Smooth muscle cell of bladder (primary cell): ENCODE measurements at places on chromosomes 7 and 10. TPM values are rescaled to one million over a fixed set of nuclear protein-coding genes. Genes with fewer than 3 reads are reported as not detected.

BEND7 gene
- total RNA-seq = 5.0 and 5.1 TPM in 2 replicates

AEBP1 gene
- 15.5 and 53.1 TPM in 2 replicates for total RNA-seq

MKI67 gene
- total RNA-seq = 0.74 and 1.6 TPM in 2 replicates

ATG9B gene
- 0.37 TPM in 1 of 2 replicates, not detected in the other for total RNA-seq

GPC2 gene
- 0.85 and 1.1 TPM in 2 replicates for total RNA-seq

PTPRN2 gene
- 0.71 and 0.74 TPM in 2 replicates for total RNA-seq

CALHM1 gene
- total RNA-seq = not detected in 2 replicates

FRMPD2 gene
- total RNA-seq = under 0.01 TPM in 1 of 2 replicates, not detected in the other

ZNF853 gene
- 0.57 and 1.8 TPM in 2 replicates for total RNA-seq

RARRES2 gene
- 46.9 and 66.8 TPM in 2 replicates for total RNA-seq

YAE1 gene
- total RNA-seq = 34.8 and 36.7 TPM in 2 replicates

HOXA4 gene
- 0.14 and 0.28 TPM in 2 replicates for total RNA-seq

CPA4 gene
- 25.9 and 83.2 TPM in 2 replicates for total RNA-seq

MAPK8 gene
- total RNA-seq = 28.6 and 31.1 TPM in 2 replicates

SNCG gene
- 16.5 and 23.8 TPM in 2 replicates for total RNA-seq

CACNA2D1 gene
- total RNA-seq = 90.3 and 108 TPM in 2 replicates

NKX1-2 gene
- not detected in 2 replicates for total RNA-seq

UCN3 gene
- not detected in 2 replicates for total RNA-seq

SLC18A3 gene
- total RNA-seq = not detected in 2 replicates

PHKG1 gene
- total RNA-seq = 0.43 and 0.55 TPM in 2 replicates

PNLIPRP2 gene
- total RNA-seq = not detected in 2 replicates

PPP1R17 gene
- not detected in 2 replicates for total RNA-seq

NKX2-3 gene
- total RNA-seq = not detected in 2 replicates

CCDC3 gene
- 0.18 and 1.3 TPM in 2 replicates for total RNA-seq

AKR1D1 gene
- not detected in 2 replicates for total RNA-seq

NRCAM gene
- 0.14 and 0.18 TPM in 2 replicates for total RNA-seq
